ENCODE measurements at places on chromosomes 7 and 10.

GRCh38 chr10:78205457-78206016, 171.9 kb downstream of the RPS24 start:
- DNase-seq = no peak

DNA sequence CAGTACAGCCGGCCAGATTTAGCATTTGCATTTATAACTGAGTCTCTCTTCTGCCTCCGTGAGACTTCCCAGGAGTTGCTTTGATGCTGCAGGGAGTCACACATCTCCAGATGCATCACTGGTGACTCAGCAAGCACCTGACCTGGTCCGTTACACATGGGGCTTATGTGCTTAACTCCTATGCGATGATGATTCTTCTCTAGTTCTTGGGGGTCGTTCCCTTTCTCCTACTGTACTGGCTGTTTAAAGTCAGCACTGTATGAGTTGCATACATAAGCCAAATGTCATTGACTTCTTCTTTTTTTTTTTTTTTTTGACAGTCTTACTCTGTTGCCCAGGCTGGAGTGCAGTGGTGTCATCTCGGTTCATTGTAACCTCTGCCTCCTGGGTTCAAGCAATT, 13.0 kb upstream of the AKR1E2 start:
- DNase-seq = no peak

DNA sequence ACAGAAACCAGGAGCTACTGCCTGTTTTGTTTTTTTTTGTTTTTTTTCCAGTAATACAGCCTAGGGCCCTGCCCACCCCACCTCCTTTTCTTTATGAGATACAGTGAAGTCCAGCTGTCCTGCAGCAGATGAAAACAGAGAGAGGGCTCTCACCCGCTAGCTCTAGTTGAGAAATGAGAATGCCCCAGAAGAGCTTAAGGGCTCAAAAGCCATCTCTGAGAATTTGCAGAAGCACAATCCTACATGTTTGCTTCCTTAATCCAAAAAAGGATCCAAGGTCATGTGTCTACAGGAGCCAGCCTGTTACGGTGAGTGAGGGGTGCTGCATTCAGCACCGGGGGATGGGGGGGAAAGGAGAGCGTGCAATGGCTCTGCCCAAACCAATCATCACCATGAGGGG, 122.7 kb downstream of the KCNMA1 start:
- DNase-seq = no peak

GRCh38 chr10:120077707-120078492, 185.4 kb downstream of the SEC23IP start:
- DNase-seq = no peak

- DNase-seq = no peak
Observed at GRCh38 chr7:40077849-40078248, 56.6 kb downstream of the MPLKIP start.

All from left colon (tissue), 2 donors.